Naive thymus-derived CD8-positive, alpha-beta T cell (primary cell): ENCODE measurements at places on chromosomes 16 and 17.

- no peak overlapping the region for H3K27ac ChIP-seq
- peaks cover 7% of the 10 kb centered on the region for H3K4me1 ChIP-seq
- peaks cover 8% of the 10 kb centered on the region for H3K36me3 ChIP-seq
- H3K4me3 ChIP-seq: no peak overlapping the region
Observed at GRCh38 chr17:63154586-63155244, 188.7 kb downstream of the TANC2 start.

- H3K27me3 ChIP-seq: peaks cover 12% of the 10 kb centered on the region
- no peaks in the 10 kb centered on the region for H3K4me1 ChIP-seq
- H3K36me3 ChIP-seq: no peaks in the 10 kb centered on the region
- DNase-seq: no peak
- no peak overlapping the region for H3K4me3 ChIP-seq
Observed at GRCh38 chr17:3189961-3190360, 7.4 kb upstream of the OR1A2 start.

GRCh38 chr17:44351961-44352827 lies 7.1 kb downstream of the GRN start:
- peaks cover 6% of the 10 kb centered on the region for H3K4me1 ChIP-seq
- H3K27me3 ChIP-seq: no peaks in the 10 kb centered on the region
- H3K4me3 ChIP-seq: peak overlapping the region; percentile 69

DNA sequence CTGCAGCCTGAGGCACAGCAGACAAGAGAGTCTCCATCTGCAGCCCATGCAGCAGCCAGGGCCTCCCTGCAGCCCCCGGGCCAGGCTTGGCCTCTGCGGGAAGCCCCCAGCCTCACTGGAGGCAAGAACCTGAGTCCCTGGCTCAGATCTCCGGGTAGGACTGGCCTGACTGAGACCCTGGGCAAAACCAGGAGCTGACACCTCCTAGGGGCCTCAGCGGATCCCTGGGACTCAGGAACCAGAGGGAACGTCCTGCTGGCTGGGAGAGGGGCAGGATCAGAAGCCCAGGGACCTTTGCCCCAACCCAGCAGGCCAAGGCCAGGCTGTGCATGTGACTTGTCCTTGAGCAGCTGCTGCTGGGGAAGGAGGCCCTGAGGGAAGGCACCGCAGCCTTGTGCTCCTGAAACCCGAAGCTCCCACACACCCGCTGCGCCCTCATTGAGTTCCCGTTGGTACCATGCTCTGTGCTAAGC lies 1.7 kb upstream of the PRSS21 start:
- no peak overlapping the region for H3K4me3 ChIP-seq
- no peaks in the 10 kb centered on the region for H3K27me3 ChIP-seq
- no peaks in the 10 kb centered on the region for H3K4me1 ChIP-seq
- no peak overlapping the region for H3K27ac ChIP-seq
- H3K36me3 ChIP-seq: no peaks in the 10 kb centered on the region
- no peak for DNase-seq

DNA sequence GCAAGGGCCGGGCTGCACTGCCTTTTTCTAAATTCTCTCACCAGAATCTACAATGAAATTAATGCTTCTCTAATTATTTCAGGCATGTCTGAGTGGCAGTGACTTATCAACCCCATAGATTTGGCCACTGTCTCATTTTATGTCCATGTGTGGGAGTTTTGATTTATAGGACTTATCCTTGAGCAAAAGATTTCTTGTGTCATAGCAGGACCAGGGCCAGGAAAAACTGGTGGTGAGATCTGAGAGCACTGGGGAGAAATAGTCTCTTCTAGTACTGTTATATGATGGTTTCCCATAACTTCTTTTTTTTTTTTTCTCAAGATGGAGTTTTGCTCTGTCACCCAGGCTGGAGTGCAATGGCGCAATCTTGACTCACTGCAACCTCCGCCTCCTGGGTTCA lies 1.5 kb upstream of the KRT23 start:
- H3K27me3 ChIP-seq: peaks cover 13% of the 10 kb centered on the region
- no peak for DNase-seq
- H3K4me1 ChIP-seq: no peaks in the 10 kb centered on the region
- no peak overlapping the region for H3K27ac ChIP-seq

DNA sequence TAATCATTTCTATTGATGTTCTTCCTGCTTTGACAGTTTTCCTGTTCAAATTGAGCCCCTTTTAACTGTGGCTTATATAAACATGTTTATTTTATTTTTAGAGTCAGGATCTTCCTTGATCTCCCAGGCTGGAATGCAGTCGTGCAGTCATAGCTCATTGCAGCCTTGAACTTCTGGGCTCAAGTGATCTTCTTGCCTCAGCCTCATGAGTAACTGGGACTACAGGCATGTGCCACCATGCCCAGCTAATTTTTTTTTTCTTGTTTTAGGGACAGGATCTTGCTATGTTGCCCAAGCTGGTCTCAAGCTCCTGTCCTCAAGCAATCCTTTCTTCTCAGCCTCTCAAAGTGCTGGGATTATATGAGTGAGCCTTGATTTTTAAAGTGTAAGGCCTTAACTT lies 14.7 kb downstream of the PHKB start:
- DNase-seq: no peak
- no peaks in the 10 kb centered on the region for H3K27me3 ChIP-seq

GRCh38 chr16:83942815-83943515 lies 10.1 kb upstream of the OSGIN1 start:
- no peaks in the 10 kb centered on the region for H3K27me3 ChIP-seq
- H3K36me3 ChIP-seq: no peaks in the 10 kb centered on the region
- no peak for DNase-seq
- no peak overlapping the region for H3K4me3 ChIP-seq
- no peaks in the 10 kb centered on the region for H3K4me1 ChIP-seq
- H3K27ac ChIP-seq: no peak overlapping the region

- no peaks in the 10 kb centered on the region for H3K27me3 ChIP-seq
- H3K36me3 ChIP-seq: peaks cover 2% of the 10 kb centered on the region
- no peak overlapping the region for H3K27ac ChIP-seq
- H3K4me1 ChIP-seq: no peaks in the 10 kb centered on the region
- no peak overlapping the region for H3K4me3 ChIP-seq
Observed at GRCh38 chr16:88979353-88980015, 2.5 kb upstream of the CBFA2T3 start.

GRCh38 chr17:12554251-12554650 lies 111.4 kb upstream of the MYOCD start:
- H3K27me3 ChIP-seq: peaks cover 3% of the 10 kb centered on the region
- no peaks in the 10 kb centered on the region for H3K36me3 ChIP-seq
- H3K4me1 ChIP-seq: no peaks in the 10 kb centered on the region
- H3K4me3 ChIP-seq: no peak overlapping the region
- no peak for DNase-seq

DNA sequence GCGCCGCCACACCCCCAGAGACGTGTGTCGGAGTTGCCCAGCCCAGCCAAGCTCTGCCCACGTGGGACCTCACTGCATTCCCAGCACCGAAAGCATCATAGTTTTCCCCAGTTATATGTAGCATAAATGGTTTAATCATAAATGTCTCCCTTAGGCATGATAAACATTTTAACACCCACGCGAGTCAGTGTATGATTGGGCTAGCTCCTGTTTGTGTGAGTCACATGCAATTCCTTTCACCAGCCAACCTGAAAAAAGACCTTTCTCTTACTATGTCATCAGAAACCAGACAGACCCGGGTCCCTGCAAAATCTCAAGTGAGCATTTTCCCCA lies 9.2 kb downstream of the TAF1C start:
- peaks cover 2% of the 10 kb centered on the region for H3K27me3 ChIP-seq
- peaks cover 5% of the 10 kb centered on the region for H3K4me1 ChIP-seq
- H3K36me3 ChIP-seq: no peaks in the 10 kb centered on the region

DNA sequence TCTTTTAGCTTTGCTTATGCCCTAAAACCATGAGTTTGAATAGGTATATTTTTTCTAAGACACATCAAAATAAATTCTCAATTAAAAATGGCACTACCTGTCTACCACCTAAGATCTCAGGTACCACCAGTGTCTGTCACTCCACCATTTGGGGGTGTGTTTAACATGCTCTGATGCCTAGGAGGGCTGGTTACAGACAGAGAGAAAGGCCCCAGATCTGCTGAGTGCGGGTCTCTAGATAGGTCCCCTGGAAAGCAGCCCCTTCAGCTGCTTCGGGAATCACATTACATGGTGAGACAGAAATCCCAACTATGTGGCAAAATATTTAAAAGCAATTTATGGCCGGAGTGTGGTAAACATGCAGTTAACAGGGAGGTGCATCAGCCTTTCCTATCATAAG lies 653 bp upstream of the VAC14 start:
- peaks cover under 1% of the 10 kb centered on the region for H3K27me3 ChIP-seq
- H3K27ac ChIP-seq: peak overlapping the region; percentile 97
- peaks cover 10% of the 10 kb centered on the region for H3K36me3 ChIP-seq
- H3K4me1 ChIP-seq: peaks cover 35% of the 10 kb centered on the region
- no peak for DNase-seq
- H3K4me3 ChIP-seq: peak overlapping the region; percentile 97

DNA sequence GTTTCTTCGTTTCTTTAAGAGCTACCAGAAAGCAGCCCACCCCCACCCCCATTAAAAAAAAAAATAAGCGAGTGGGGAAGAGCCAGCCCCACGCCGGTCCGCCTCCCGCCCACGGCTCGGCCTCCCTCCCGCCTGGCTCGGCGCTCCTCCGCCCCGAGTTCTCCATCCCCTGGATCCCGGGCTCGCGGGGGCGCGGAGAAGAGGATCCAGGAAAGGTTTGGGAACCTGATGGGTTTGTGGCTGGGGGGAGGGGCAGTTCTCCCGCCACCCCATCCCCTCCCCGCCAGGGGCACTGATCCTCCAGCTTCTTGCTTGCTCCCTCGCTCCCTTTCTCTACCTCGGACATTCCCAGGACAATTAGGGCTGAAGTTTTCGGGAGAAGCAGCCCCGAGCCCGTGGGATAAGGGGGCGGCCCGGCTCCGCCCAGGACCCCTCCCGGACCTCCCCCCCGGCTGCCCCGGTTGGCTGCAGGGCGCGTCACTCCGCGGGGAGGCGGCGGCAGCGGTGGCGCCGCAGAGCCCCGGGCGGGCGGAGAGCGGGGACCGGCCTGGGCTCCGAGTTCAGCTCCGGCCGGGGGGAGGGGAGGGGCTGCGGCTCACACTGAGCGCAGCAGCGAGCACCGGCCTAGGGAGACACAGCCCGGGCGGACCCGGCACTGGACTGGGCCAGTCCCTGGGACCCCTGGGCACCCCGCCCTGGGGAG lies 1.0 kb upstream of the SALL1 start:
- no peak for DNase-seq
- H3K27me3 ChIP-seq: peaks cover 34% of the 10 kb centered on the region
- H3K4me1 ChIP-seq: peaks cover 7% of the 10 kb centered on the region
- no peak overlapping the region for H3K4me3 ChIP-seq

DNA sequence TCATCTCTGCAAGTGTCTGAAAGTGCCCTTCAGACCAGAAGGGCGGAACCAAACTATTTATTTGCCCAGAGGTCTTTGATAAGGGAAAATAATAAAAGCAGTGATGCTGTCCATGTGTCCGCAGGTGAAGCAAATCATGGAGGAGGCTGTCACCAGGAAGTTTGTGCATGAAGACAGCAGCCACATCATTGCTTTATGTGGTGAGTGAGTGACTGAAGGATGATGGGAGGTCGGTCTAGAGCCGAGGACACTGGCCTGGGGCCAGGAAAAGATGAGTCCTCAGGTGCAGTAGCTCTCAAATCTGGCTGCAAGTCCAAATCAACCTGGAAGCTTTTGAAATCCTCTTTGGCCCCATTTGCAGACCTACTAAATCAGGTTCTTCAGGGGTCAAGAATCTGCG lies 6.1 kb downstream of the SGSM2 start:
- H3K27me3 ChIP-seq: no peaks in the 10 kb centered on the region
- H3K27ac ChIP-seq: no peak overlapping the region
- peak overlapping the region; percentile 55 for H3K4me3 ChIP-seq
- peaks cover 42% of the 10 kb centered on the region for H3K4me1 ChIP-seq
- H3K36me3 ChIP-seq: peaks cover 25% of the 10 kb centered on the region

GRCh38 chr17:78718575-78719208 lies 63.4 kb downstream of the CYTH1 start:
- H3K27ac ChIP-seq: peak overlapping the region; percentile 89
- H3K27me3 ChIP-seq: no peaks in the 10 kb centered on the region
- H3K4me3 ChIP-seq: peak overlapping the region; percentile 73
- no peaks in the 10 kb centered on the region for H3K36me3 ChIP-seq
- no peak for DNase-seq

DNA sequence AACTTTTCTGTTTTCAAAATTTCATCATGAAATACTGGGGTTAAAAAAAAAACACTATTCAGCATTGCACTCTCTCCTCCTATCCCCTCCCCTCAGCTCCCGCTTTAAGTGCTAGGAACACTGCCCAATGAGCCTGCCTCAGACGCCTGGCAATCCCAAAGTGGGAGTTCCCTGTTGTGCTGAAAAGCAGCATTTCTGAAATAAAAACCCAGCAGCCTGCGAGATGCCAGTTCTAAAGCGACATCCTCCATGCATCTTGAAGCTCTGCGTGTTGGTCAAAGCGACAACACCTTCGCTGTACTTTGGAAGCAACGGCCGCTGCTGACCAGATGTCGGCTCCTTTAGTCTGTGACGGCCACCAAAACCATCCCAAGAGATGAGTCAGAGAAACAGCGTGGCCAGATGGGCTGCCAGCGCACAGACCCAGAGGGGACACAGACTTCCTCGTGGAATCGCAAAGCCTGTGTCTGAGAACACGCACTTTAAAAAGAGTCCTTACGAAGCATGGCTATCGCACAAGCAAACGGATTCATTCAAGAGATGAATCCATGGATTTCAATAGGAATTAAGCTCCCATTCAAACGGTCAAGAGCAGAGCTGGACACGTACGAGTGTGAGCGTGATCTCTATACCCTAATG lies 32.8 kb downstream of the FBXO31 start:
- H3K27me3 ChIP-seq: no peaks in the 10 kb centered on the region
- no peak overlapping the region for H3K27ac ChIP-seq
- no peak for DNase-seq
- peaks cover under 1% of the 10 kb centered on the region for H3K4me1 ChIP-seq
- peaks cover 35% of the 10 kb centered on the region for H3K36me3 ChIP-seq
- no peak overlapping the region for H3K4me3 ChIP-seq

GRCh38 chr17:80955671-80956280 lies 35.9 kb upstream of the CHMP6 start:
- H3K4me3 ChIP-seq: no peak overlapping the region
- H3K4me1 ChIP-seq: peaks cover 1% of the 10 kb centered on the region
- H3K36me3 ChIP-seq: peaks cover 25% of the 10 kb centered on the region
- DNase-seq: no peak

DNA sequence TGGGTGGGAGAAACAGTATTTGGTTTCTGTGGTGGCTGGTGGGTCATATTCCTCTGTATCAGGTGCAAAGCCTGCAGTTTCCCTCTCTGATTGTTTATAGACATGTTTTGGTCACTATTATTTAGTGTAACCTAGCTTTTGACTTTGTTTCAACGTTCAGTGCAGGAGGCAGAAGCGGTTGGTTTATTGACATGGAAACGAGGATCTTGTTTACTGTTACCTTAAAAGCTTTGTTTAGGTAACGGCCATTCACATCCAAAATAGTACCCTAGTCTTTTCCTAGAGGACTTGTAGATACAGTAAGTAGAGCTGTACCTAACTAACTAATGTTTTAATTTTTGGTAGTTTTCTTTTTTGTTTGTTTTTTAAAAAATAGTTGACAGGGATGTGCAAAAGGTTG lies 3.5 kb downstream of the MSI2 start:
- no peak overlapping the region for H3K27ac ChIP-seq
- no peaks in the 10 kb centered on the region for H3K27me3 ChIP-seq
- H3K4me1 ChIP-seq: peaks cover 79% of the 10 kb centered on the region
- no peak overlapping the region for H3K4me3 ChIP-seq

GRCh38 chr17:1034652-1035210 lies 37.8 kb downstream of the TIMM22 start:
- no peak overlapping the region for H3K27ac ChIP-seq
- no peaks in the 10 kb centered on the region for H3K27me3 ChIP-seq
- H3K36me3 ChIP-seq: peaks cover 5% of the 10 kb centered on the region
- DNase-seq: no peak
